K562 (cell line): ENCODE measurements at places on chromosomes 12 and 14.

- no peak for DNase-seq
Observed at GRCh38 chr14:91317381-91318308, 73.1 kb upstream of the GPR68 start.

- DNase-seq, result no peak
Observed at GRCh38 chr14:60313093-60313492, 64.1 kb downstream of the PPM1A start.

DNA sequence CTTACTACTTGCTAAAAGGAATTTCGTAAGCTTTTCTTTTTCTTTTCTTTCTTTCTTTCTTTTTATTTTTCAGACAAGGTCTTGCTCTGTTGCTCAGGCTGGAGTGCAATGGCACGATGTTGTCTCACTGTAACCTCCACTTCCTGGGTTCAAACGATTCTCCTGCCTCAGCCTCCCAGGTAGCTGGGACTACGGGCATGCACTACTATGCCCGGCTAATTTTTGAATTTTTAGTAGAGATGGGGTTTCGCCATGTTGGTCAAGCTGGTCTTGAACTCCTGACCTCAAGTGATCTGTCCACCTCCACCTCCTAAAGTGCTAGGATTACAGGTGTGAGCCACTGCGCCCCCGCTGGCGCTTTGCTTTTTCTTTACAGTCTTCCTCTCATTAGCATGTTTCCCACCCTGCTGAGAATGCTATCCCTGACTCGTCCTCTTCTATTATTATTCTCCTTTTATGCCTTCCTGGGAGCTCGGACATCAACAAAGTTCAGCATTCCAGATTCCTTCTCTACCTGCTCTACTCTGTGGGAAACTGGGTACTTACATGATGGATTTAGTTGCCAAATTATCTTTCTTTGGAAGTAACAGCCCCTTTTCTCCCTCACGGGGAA, 3.1 kb downstream of the MTHFD1 start:
- DNase-seq, result no peak

- DNase-seq, result no peak
Observed at GRCh38 chr12:57465747-57466505, 6.3 kb downstream of the GLI1 start.

- no peak for DNase-seq
Observed at GRCh38 chr14:75188520-75189268, 12.3 kb upstream of the TMED10 start.

DNA sequence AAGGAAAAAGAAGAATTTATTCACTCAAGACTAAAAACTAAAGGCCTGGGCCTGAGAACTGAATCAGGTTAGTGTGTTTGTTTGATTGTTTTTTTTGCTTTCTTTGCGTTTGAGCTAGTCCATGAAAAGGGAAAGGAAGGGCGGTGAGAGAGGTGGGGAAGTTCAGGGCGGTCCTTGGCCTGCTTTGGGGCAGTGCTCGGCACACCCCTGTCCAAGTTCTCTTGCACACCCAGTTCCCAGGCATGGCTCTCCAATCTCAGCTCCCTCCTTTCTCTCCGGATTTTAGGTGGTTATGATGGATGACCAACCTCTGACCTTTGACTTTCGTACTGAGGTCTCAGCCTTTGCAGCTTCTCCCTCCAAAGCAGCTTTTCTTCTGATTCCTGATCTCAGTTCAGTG, 11.3 kb downstream of the COA8 start:
- DNase-seq, result no peak

DNA sequence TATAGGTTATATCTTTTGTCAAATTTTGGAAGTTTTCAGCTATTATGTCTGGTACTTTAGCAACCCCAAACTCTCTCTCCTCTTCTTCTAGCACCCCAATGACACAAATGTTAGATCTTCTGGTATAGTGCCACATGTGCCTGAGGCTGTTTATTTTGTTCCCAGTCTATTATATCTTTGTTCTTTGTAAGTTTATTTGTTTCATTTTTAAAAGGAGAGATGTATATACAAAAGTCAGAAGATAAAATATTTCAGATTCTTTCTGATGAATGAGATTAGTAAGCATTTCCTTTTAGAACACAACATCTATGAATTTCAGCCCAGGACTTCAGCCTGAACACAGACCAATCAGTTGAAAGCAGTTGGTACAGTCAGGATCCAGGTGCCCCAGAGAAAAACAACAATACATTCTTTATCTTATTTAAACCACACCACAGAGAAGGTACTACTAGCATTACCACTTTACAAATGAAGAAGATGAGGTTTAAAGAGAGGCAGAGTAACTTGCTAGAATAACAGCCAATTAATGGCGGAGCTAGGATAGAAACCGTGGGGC, 114.1 kb upstream of the BTG1 start:
- no peak for DNase-seq

GRCh38 chr12:56571121-56571520, 49.5 kb downstream of the RBMS2 start:
- no peak for DNase-seq
